ENCODE measurements at places on chromosomes 6 and 20.
A peak's percentile ranks its signal among the peaks of the same experiment; 100 is the strongest.

- DNase-seq, result peak; percentile 18
Observed at GRCh38 chr6:74785236-74785635, 420.6 kb downstream of the COL12A1 start.

DNA sequence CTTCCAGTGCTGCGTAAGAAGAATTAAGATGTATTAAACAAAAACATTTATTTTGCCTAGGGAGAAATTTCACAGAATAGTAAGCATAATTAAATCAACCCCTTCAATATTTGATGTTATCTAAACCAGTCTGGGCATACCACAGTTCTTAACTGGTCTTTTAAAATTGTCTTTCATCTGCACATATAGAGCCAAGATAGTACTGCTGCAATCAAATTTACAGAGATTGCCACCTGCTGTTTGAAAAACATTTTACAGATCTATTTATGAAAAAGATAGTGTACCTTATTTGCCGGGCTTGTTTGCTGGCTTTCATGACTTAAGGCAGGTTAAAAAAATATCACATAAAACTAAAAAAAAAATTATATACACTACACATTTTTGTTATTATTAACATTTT, 323.2 kb downstream of the ADGRB3 start:
- peak; percentile 11 for DNase-seq

GRCh38 chr6:4180652-4181255, 45.4 kb upstream of the ECI2 start:
- DNase-seq, result peak; percentile 66

DNA sequence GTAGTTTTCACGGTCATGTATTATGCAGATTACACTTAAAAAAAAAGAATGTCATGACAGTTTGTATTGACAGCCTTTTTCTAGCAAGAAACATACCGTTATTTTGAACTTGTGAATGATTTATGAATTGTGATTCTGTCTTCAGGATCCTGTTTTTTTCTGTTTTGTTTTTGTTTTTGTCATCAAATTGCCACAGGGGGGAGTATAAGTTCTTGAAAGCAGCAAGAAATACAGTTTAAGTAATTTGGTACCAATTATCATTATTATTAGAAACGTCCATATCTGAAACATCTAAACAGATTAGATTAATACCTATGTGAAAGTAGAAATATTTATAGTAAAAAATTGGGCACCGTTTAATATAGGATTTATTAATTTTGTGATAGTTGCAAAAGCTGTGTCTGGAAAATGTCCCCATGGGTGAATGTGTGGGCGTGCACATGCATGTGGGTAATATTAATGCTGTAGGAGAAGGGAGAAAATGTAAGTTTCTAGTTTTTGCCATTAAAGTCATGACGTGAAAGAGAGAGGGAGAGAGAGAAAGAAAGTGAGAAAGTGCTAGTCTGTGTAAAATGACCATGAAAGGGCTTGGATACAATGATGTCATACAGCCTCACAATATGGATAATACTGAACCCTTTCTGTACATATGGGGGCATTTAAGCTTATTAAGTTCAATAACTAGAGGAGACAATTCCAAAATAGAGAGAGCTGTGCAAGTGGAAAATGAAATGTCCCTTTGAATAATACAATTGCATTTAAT, 9.4 kb upstream of the CCN2 start:
- peak; percentile 65 for DNase-seq

GRCh38 chr6:139124887-139125672, 9.8 kb upstream of the HECA start:
- peak; percentile 85 for DNase-seq

DNA sequence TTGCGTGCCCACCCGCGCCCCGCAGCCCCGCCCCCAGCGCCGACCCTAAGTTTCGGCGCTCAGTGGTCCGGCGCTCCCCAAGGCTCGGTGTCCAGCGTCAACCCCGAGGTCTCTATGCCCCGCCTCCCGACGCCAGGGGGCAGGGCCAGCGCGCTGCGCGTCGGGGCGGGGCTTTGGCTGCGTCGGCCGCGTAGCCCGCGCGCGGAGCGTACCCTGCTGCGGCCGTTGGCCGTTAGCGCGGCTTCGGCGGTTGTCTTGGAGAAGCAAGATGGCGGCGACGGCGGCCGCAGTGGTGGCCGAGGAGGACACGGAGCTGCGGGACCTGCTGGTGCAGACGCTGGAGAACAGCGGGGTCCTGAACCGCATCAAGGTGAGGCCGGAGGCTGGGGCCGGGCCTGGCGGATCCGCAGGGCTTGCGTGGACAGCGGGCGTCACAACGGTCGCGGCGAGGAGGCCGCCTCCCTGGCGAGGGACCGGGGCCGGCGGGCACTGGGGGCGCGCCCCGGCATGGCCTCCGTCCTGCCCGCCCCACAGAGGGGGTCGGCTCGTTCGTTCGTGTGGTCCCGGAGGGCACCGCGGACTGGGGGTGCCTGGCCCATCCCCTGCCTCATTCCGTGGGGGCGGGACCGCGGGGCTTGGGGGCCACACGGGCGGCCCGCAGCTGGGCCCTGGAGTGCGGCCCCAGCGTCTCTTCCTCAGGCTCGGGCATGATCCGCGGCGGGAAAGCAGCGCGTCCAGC, at the start of gene CEP43:
TSS of gene CEP43 (plus strand) at position 253 of the 739 bp plus-strand sequence. CDS start at position 269, 16 bp downstream.
- peak; percentile 95 for DNase-seq

GRCh38 chr6:43129434-43130194, 41.5 kb upstream of the SRF start:
- peak; percentile 60 for DNase-seq

GRCh38 chr6:39048481-39049399, at the start of gene GLP1R:
TSS of gene GLP1R (plus strand) at chr6:39048781. CDS start at chr6:39048841, 60 bp downstream.
- no peak for DNase-seq

- no peak for DNase-seq
Observed at GRCh38 chr6:52553719-52554118, 23.1 kb downstream of the TRAM2 start.

GRCh38 chr6:26290941-26291340, 74.1 kb upstream of the BTN3A2 start:
- DNase-seq, result no peak

GRCh38 chr6:63615590-63615989, 20.0 kb upstream of the PHF3 start:
- no peak for DNase-seq

DNA sequence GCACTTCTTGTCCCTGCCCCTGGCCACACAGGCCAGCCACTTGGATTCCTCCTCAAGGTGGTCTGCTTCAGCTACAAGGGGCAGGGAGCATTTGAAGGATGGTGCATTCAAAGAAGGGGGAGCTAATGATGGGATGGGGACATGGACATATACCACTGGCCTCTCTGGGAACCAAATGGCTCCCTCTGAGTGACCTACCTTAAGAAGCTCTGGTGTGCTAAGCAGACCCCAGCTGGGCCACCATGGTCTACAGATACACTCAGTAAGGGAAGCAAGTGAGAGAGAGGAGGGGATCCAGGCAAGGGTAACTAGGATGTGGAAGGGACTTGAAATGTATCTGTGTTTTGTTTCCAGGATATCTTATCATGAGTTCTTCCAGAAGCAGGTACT, 62.4 kb downstream of the TTI1 start:
- no peak for DNase-seq

All from cardiac fibroblast (primary cell).